Activated CD4-positive, CD25-positive, alpha-beta regulatory T cell treated with anti-CD3 and anti-CD28 coated beads, Interleukin-2, amount 50 U/mL, for 72 hours (primary cell): ENCODE measurements at places on chromosomes 3 and 15.

- no peak for DNase-seq
These were observed 112.5 kb downstream of the ZIC1 start for GRCh38 chr3:147521646-147522045.

- no peak for DNase-seq
These were observed 1.6 kb upstream of the GCNT3 start for GRCh38 chr15:59609730-59610712.

GRCh38 chr3:195135917-195136316 lies 135.0 kb downstream of the XXYLT1 start:
- no peak for DNase-seq

- DNase-seq = no peak
These were observed 28.4 kb downstream of the RGMA start for GRCh38 chr15:93060336-93061248.

- peak; percentile 51 for DNase-seq
These were observed 474 bp downstream of the ATP2C1 start for GRCh38 chr3:130894130-130894985.

DNA sequence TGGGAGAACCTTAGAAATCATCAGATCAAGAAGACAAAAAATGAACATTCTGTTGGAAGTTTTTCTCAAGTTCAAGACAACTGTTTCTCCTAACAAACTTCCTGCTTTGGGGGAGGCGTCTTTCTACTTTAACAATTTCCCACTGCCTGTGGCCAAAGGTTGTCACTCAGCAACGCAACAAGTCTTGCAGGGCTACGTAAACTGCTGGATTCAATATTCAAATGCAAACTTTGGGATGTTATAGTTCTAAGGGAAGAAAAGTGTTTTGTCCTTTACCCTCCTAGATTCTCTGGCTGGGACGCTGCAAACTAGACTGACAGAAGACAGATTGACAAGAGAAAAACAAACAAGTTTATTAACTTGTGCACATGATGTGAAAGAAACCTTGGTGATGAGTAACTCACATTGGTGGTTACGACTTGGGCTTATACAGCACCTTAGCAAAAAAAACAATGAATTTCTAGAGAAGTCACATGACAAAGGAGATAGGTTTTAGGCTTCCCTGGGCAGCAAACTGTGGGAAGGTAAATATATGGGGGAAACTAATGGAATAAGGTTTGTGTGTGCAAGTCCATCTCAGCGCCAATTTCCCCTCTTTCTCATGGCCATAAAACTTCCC lies 34.0 kb upstream of the ARPIN start:
- no peak for DNase-seq

GRCh38 chr3:14403619-14404155 lies 1.3 kb downstream of the SLC6A6 start:
- no peak for DNase-seq

DNA sequence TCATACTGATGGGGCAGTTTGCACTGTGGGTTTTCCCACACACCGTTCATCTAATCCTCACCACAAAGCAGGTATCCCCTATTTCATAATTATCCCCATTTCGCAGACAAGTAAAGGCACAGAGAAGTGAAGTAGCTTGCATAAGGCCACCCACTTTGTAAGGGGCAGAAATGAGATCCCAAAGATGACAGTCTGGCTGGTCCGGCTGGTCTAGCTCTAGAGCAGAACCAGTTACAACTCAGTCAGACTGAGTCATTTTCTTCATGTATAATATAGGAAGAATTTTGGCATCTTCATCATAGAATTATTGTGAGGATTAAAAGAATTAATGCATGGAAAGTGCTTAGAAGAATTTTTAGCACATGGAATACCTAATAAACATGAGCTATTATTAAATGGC lies 10.6 kb downstream of the RBP1 start:
- DNase-seq = no peak

- DNase-seq = no peak
These were observed 159.4 kb upstream of the GBE1 start for GRCh38 chr3:81920816-81921215.

DNA sequence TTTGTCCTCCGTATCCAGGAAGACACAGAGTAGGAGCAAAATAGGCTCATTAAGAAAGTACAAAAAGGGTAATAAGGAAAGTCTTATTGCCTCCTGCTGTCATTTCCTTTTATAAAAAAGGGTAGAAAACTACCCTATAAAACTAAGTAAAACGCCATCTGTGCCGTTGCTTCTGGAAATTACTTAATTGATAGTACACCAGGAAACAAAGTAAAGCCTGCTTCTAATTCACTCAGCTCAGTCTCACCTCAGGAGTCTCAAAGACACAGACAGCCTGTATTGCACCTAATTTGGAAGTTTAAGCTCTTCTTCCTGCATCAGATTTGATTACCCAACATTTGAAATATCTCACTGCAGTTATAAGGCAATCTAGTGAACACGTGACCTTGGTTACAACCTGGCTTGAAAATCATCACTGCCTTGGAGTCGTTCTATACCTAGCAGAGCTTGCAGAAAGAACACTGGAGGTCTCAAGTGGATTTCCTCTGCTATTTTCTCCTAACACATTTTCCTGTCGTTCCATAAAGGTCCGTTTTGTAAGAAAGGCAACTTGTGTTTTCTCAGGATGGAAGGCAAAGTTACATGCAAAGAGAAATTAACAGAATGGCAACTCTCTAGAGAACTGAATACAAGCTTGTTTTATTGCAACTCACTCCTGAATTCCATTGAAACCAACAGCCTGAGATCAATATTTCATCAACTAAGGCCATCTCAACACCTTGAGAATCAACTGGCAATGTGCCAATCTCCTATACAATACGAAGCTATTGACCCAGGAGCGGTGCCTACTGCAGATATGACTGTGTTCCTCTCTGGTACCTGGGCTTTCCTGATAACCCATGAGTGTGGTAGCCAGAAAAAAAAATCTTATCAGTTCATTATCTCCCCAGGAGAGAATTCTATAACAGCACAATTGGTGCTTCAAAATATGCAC lies 203.3 kb upstream of the LMCD1 start:
- no peak for DNase-seq

- no peak for DNase-seq
These were observed 55.7 kb upstream of the CP start for GRCh38 chr3:149277331-149277813.

GRCh38 chr3:42106646-42107045 lies 15.5 kb downstream of the TRAK1 start:
- no peak for DNase-seq

GRCh38 chr15:31598620-31599019 lies 272.0 kb downstream of the KLF13 start:
- no peak for DNase-seq

GRCh38 chr3:117618462-117618861 lies 908.9 kb downstream of the TUSC7 start:
- no peak for DNase-seq

DNA sequence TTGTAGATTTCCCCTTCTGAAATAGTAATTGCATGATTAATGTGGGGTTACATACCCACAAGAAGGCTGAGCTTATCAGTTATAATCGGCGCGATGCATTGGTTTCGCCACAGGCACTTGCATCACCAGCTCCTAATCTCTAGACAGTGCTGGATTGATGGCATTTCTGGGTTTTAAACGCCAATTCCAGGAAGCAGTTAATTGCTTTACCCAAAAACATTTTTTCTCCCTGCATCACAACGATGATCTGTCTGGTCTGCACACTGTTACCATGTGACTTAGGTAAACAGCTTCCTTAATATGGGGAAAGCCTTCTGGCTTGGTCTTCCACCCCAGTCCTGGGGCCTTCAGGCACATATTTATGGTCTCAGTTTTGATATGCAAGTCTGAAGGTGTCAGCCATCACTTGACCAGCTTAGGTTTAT lies 70.0 kb upstream of the HEG1 start:
- DNase-seq = no peak

DNA sequence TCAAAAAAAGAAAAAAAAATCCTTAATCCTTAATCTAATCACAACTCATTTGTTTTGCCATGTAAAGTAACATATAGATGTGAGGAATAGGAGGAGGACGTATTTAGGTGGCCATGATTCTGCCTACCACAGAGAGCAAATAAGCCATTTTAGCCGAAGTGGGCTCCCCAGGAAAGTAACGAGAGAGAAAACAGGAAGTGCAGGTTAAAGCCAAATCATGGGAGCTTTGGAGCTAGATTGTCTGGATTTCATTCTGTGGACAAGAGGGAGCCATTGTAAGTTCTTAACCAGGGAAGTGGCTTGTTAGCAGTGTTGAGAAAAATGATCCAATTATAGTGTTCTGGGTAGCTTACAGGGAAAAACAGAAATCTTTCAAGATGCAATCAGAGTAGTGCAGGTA lies 9.4 kb downstream of the TMOD2 start:
- DNase-seq = no peak

GRCh38 chr15:26662283-26662682 lies 110.6 kb downstream of the GABRB3 start:
- no peak for DNase-seq

GRCh38 chr3:14375192-14375591 lies 27.2 kb upstream of the SLC6A6 start:
- DNase-seq = no peak

DNA sequence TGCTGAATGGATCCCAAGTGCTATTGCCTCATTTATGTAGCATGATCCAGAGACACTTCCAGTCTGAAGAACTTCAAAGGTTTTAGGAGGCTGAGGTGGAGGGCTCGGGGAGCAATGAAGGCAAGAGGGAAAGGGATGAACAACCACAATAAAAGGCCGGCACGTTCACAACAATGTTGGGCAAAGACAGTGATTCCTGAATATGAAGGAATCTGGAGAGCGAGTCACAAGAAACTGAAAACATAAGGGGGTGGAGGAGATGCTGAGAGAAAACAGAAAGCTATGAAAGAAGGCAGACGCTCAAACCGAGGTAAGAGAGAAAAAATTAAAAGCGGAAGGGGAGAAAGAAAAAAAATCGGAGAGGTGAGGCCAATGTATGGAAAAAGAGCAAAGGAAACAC lies 120.1 kb downstream of the GREM1 start:
- no peak for DNase-seq

- DNase-seq = no peak
These were observed 23.9 kb upstream of the HEG1 start for GRCh38 chr3:125079675-125080045.

GRCh38 chr3:95297581-95297980 lies 1234.7 kb downstream of the NSUN3 start:
- DNase-seq = no peak

- no peak for DNase-seq
These were observed 14.6 kb downstream of the GABPB1 start for GRCh38 chr15:50340416-50340815.

DNA sequence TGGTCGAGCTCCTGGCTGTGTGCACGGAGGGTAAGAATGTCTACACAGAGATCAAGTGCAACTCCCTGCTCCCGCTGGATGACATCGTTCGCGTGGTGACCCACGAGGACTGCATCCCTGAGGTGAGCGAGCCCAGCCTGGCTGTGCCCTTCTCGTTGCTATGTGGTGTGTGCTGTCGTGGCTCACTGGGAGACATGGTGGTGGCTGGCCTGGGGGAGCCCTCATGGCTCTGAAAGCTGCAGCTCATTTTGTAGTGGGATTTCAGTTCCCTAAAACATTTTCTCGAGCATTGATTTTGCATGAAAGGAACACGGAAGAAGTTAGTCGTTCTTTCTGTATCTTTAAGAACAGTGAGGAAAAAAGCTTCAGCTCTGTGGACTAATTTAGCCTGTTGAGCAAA lies 200.5 kb downstream of the ITPR1 start:
- DNase-seq = no peak

DNA sequence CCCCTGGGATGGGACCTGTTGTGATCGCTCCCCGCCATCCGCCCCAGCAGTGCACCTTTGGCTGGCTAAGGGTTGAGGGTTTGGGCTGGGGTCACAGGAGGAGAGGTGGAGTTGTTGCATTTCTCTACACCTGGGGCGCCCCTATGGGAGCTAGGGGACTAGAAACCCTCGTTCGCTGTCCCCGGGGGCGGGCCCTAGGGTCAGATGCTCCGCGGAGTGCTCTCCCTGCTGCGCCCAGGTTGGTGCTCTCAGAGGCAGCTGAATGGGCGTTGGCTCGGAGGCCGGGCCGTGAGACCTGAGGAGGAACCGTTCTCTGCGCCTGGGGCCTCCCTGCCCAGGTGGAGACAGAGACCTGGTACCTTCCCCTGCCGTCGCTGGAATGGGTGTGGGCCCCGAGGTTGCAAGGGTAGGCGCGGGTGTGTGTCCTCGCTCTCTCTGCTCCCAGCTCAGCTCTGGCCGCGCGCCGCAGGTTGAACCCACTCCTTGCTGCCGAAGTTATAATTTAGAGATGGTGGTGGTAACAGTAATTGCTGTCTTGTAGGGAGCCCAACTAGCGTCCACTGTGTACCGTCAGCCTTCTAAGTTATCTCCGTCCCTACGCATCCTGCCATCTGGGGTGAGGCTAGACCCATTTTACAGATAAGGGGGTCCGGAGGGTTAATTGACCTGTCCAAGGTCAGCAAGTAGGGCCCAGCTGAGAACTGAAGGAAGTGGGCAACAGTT lies 965 bp downstream of the FLNB start:
- DNase-seq = peak; percentile 58

DNA sequence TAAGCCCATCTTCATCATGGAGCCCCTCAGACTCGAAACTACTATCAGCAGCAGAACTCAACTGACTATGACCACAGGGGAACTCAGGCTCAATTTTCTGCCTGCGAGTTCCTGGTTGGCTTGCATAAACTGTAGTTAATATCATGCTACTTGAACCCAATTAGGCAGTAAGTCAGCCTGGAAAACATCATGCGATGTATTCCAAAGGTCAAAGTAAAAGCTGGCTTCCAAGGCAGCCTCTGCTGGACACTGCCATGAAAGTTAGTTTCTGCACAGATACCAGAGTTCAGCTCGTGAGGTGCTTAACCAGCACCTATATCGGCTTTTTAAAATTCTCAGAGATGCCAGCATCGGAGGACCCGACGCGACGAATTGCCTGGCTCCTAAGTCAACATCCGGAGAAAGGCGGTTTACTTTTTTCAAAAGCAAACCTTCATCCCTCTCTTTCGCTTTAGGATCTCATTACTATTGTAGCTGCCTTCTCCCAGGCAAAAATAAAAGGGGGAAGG lies 3.8 kb downstream of the ANP32A start:
- DNase-seq = no peak

GRCh38 chr15:84914909-84915605 lies 30.6 kb downstream of the SLC28A1 start:
- no peak for DNase-seq

- DNase-seq = peak; percentile 75
These were observed 46.6 kb upstream of the ATP2B2 start for GRCh38 chr3:10551821-10552630.

GRCh38 chr15:35439291-35439690 lies 106.7 kb downstream of the DPH6 start:
- no peak for DNase-seq

DNA sequence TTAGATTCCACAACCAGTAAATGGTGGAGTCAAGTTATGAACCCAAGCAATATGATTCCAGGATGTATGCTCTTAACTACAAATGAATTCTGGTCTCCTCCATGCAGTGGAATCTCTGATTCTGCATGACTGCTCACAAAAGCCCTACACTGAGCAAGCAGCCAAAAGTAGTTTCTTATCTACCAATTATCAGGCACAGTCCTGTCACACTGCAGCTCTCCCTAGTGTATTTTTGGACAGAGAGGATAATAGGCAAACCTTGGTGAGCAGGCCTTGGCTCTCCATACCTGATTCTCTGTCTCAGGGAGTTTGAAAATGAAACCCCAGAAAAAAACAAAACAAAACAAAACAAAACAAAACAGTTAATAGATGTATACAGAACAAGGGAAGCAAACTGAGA lies 3.5 kb upstream of the SSR3 start:
- DNase-seq = no peak

GRCh38 chr3:4623421-4623999 lies 130.4 kb downstream of the ITPR1 start:
- DNase-seq = no peak

- DNase-seq = no peak
These were observed 94.3 kb downstream of the KCNAB1 start for GRCh38 chr3:156214676-156215075.
